H54 (cell line): ENCODE measurements at places on chromosomes 1 and 21.

DNA sequence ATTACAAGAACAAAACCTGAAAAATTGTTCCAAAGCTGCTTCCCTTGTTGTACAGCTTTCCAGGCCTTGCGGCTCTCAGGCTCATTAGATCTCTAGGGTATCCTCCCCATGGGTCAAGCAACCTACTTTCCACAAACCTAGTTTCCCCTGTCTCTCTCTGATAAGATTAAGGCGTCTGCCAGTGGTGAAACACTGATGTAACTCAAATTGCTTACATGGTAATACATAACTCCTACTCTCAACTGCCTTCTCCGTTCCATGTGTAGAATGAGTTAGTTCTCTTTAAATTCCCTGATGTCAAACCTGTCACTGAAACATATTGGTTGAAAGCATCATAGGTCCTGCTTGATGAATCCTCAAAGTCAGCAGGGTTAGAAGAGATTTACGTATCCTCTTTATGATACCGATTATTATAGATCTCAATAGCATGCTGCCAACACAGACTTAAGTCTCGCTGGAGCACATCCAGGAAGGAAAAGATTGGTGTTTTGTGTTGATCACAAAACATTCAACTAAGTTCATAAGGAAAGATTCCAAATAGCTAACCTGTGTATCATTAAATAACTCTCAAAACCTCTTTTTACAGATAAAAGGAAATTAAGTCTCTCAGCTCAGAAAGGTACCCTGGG, 10.6 kb downstream of the PPP1R15B start:
- no peak for DNase-seq

DNA sequence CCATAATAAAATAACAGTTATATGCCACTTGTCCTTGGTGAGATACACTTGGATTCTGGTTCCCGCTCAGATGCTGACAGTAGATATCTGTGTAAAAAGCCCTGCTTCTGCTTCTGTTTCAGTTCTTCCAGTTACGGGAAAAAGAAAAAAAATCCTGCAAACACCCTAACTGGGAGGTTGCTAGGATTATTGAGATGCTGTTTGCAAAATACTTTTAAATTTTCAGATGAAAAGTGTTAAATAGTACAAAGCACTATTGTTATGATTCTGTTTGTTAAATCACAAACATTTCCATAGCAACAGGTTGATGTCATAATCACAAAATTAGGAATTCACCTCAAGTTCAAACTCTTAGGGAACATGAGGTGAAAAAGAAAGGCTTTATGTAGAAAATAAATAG, 232.3 kb downstream of the HMCN1 start:
- no peak for DNase-seq

DNA sequence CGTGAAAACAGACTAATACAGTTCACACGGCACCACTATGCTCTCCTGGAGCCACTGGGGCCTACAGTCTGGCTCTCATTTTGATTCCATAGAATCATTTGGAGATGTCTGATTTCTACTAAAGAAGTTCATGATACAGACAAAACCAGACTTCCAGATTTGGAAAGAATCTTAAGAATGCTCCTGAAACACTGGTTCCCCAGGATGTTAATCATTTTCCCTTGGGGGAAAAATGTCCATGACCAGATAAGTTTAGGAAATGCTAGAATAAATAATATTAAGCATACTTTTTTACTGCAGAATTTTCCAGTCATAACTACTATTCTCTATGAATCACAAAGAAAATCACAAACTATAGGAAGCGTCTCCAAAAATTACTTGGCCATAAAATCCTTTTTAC, 63.0 kb upstream of the RGS7 start:
- no peak for DNase-seq

DNA sequence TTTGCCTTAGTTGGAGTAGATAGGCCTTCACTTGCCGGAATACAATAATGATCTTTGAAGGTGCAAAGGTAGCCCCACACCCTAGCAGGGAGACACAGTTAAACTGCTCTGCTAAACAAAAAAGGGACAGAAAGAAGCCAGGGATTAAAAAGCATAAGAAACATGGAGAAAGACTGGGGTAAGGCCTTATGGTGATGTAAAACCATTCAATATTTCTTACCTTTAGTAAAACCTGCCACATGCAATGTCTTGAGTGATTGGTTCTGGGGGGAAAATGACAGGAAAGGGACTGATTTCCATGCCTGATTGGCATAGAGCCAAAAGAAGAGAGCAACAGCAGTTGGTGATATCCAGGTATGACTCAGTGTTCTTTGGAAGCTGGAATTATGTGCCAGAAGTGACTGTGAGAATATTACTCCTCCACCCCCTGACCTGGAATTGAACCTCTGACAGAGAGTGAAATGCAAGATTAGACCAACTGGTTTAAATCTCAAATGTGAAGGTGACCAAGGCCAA, 8.1 kb downstream of the DNASE2B start:
- no peak for DNase-seq

DNA sequence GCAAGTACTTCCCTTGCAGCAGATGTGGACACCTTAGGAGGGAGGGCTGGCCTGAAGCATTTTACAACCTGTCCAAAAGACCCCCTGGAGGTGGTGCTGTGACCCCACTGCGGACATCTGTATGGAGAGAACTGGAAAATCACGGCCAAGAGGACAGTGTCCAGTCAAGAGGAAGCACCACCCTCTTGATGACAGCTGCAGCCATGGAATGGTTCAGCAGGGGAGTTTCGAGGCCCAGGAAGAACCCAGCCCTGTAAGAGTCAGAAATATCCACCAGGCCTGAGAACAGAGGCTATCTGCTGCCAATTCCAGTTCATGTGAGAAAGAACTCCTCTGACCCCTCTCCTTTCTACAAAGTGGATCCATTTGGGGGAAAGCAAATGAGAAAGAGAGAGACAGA, 126.8 kb downstream of the PLXNA2 start:
- DNase-seq: no peak

- no peak for DNase-seq
These were observed 34.1 kb upstream of the NRIP1 start for GRCh38 chr21:15098908-15099307.

GRCh38 chr1:10607228-10607627, 132.5 kb downstream of the PEX14 start:
- no peak for DNase-seq

GRCh38 chr1:151713044-151713443, 3.6 kb downstream of the CELF3 start:
- DNase-seq: no peak

DNA sequence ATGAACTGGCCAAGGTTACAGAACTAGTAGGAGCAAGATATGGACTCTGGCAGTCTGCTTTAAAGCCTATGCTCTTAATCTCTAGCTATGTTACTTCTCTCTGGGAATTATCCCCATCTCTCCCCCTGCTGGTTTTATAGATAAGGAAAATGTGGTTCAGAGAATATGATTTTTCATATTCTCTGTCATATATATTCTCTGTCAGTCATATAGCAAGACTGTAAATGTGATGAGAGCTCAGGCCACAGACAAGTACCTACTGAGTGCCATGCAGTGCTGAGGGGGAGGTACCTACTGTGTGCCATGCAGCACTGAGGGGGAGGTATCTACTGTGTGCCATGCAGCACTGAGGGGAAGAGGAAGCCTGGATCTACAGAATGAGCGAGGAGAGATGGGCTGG, 220.3 kb upstream of the FGGY start:
- no peak for DNase-seq

- peak; percentile 73 for DNase-seq
These were observed 3.1 kb downstream of the ACAP3 start for GRCh38 chr1:1304331-1305299.
